ENCODE measurements at places on chromosomes 7 and 10.
A peak's percentile ranks its signal among the peaks of the same experiment; 100 is the strongest.

DNA sequence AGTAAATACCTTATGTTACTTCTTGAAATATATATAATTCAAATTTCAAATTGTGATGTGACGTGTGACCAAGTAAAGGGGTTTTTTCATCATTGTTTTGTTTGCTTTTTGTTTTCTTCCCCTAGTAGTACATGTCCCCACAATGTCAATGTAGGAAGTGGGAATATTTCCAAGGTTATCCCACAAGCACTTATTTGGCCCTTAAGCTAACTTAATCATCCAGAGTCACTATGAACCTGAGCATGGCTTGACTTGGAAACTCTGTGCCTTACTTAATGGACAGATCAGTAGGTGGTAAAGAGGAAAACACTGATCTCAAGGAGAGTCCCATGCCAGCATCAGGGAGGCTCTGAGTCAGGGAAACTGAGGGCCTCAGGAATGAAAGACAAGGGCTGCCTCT is 569.3 kb upstream of the IGFBP3 start:
- DNase-seq, result no peak

- DNase-seq, result no peak
Observed at GRCh38 chr7:33593611-33594010, 311.7 kb upstream of the BMPER start.

GRCh38 chr10:22315455-22316285 is 518 bp upstream of the COMMD3 start:
- no peak for DNase-seq

GRCh38 chr7:92421676-92422435 is 25.4 kb upstream of the GATAD1 start:
- DNase-seq, result no peak

DNA sequence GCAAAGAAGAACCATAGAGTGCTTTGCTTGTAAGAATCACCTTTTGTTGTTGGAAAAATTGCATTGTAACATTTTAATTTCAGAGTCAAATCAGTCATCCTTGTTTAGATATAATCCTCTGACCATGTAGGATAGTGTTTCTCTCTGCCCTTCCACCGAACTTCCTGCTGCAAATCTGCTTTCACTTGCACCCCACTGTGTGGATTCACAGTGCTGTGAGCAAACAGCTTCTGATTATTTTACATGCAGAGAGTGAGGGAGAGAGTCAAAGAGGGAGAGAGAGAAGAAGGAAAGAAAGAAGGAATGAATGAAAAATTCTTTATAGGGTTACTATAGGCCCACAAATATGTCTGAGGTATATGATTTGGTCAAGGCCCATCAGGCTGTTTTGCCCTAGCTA is 30.0 kb upstream of the SEM1 start:
- no peak for DNase-seq

DNA sequence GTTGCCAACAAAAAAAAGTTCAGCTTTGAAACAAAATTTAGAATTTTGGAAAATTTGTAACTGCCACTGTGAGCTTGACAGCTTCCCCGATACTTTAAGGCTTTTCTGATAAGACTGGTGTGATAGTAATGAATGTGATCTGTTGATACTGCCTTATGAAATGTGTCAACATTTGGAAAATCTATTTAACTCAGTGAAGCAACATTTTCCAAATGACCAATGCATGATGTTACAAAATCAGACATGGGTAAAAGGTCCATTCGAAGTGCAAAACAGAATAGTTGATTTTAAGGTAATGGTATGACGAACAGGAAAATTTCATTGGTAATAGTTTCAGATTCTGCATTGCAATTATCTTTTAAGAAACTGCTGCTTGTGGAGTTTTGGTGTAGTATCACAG is 175.4 kb downstream of the SEM1 start:
- no peak for DNase-seq

- DNase-seq, result no peak
Observed at GRCh38 chr7:49714182-49714581, 59.3 kb upstream of the VWC2 start.

- DNase-seq, result no peak
Observed at GRCh38 chr10:75540357-75540966, 109.0 kb downstream of the LRMDA start.

DNA sequence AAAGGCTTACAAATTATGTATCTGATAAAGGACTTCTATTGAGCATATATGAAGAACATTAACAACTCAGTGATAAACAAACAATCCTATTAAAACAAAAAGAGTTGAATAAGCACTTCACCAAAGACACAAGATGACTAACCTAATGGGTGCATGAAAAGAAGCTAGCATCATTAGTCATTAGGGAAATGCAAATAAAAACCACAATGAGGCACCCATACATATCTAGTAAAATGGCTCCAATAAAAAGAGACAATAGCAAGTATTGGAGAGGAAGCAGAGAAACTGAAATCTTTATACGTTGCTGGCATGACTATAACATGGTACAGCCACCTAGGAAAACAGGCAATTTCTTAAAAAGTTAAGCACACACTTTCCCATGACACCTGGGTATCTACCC is 77.6 kb upstream of the ZMIZ1 start:
- no peak for DNase-seq

- no peak for DNase-seq
Observed at GRCh38 chr10:98344589-98345038, 70.4 kb downstream of the PYROXD2 start.

- no peak for DNase-seq
Observed at GRCh38 chr10:77104459-77104980, 533.1 kb downstream of the KCNMA1 start.

DNA sequence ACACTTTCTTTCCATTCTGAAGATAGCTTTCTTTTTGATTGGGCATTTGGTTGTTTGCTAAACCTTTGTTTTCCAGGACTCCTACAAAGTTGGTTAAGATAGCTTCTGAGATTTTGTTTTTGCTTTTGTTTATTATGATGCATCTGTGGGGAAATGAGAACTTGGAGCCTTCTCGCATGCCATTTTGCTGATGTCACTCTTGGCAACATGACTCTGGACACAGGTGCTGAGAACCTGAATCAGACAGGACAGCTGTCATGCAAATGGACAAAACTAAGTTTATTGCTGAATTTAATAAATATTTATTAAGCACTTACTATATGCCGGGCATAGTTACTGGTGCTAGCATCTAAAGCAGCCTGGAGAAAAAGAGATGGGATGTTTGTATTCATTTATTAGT is 274.1 kb downstream of the ZEB1 start:
- DNase-seq, result no peak

- DNase-seq, result no peak
Observed at GRCh38 chr7:143490717-143491306, 13.1 kb downstream of the TAS2R41 start.

GRCh38 chr10:123669886-123670285 is 3.7 kb downstream of the GPR26 start:
- no peak for DNase-seq

- DNase-seq, result no peak
Observed at GRCh38 chr10:103669243-103669929, 175.9 kb downstream of the NEURL1 start.

DNA sequence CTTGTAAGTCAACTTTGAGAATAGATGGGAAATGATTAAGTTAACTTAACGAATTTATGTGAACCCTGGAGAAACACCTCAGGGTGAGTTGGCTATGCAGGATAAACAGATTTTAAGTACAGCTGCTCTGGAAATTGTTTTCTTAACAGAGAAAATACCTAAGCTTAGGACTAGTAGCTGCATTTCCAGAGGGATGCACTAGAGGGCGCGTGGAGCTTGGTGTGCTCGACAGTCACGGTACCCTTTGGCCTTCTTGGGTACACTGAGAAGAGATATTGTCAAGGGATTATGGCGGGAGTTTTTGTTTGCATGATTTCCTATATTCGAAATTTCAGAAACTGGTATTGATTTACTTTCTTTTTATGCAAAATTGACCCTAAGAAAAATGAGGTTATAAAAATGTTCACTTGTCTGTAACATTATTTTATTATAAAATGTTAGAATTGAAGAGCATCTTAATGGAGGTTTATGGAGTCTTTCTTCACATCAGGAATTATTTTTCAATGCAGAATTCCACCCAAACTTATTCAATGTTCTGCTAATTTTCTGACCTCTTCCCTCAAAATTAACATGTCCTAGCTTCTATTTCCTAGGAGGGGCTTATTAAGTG is 58.4 kb upstream of the MYO3A start:
- peak; percentile 22 for DNase-seq
